ENCODE measurements at places on chromosomes 6 and 20.

DNA sequence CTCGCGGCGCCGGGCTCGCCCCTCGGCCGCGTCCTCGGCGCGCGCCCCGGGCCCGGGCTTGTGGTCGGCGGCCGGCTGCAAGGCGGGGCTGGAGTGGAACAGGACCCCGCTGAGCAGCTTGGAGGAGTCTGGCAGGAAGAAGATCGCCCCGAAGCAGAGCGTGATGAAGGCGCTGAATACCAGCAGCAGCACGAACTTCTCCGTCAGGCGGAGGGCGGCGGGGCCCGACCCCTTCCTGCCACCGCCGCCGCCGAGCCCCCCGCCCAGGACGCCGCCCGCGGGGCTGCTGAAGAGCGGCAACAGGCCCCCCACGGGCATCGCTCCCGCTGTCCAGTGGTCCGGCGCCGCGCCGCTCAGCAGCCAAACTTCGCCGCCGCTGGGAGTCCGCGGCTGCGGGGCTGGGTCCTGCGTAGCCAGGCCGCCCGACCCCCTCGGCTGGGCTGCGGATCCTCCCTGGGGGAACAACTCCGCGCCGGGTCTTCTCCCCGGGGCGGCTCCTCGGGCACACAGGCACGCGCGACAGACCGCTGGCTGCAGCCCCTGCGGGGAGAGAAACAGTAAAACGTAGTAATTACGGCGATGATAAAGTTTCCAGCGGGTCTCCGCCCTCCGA is 707 bp downstream of the MAN1A1 start:
- no peak for DNase-seq

DNA sequence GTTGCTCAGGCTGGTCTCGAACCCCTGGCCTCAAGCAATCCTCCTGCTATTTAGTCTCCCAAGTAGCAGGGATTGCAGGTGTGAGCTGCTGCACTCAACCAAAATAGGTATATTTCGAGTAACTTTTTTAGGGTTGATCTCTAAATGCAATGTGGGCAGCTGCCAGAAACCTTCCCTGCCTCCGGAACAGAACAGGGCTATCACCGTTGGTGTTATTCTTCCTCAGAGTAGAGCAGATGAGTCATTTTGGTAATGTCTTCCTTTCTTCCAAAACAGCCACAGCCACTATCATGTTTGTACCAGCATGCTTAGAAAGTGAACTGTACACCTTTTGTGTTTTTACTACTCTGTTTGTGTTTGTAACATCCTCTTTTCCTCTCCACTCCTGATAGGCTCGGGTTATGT is 44.1 kb downstream of the SNX9 start:
- DNase-seq = no peak

GRCh38 chr20:10111959-10112250 is 77.1 kb downstream of the ANKEF1 start:
- no peak for DNase-seq

GRCh38 chr20:24701027-24701426 is 231.6 kb downstream of the SYNDIG1 start:
- DNase-seq = no peak

GRCh38 chr6:115058414-115059211 is 715.8 kb upstream of the HS3ST5 start:
- DNase-seq = no peak

- no peak for DNase-seq
Observed at GRCh38 chr20:12199703-12200102, 282.0 kb downstream of the BTBD3 start.

GRCh38 chr6:120431841-120432240 is 902.4 kb downstream of the TBC1D32 start:
- no peak for DNase-seq

DNA sequence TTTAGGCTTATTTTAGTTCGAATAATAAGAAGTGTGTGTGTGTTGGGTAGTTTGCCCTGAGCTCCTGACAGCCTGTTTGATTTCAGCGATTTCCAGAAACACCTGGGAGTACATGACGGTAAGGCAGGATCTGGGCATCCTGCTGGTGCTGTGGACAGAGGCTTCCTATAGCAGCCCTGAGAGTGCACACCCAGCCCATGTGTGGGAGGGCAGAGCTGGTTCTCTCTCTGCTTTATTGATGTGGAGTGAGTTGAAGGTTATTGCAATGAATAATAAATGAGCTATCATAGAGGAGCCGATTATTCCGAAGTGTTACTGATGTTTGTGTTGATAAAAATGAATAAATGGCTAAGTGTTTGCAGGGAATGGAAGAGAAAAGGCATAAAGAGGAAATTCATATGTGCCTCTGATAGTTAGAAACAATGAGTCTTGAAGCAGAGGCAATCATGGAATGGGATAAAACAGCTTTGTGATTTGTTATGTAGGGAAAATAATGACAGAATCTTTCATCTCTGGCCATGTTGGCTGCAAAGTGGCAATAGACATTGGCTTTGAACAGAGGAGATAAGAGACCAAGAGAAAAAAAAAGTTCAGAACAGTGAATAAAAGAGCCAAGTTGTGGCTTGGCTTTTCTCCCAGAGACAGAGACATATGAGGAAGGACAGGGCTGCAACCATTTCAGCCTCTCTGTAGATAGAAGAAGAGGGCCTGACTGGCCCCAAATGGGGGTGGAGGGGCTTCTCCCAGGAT is 166.2 kb upstream of the CHD6 start:
- DNase-seq = no peak

DNA sequence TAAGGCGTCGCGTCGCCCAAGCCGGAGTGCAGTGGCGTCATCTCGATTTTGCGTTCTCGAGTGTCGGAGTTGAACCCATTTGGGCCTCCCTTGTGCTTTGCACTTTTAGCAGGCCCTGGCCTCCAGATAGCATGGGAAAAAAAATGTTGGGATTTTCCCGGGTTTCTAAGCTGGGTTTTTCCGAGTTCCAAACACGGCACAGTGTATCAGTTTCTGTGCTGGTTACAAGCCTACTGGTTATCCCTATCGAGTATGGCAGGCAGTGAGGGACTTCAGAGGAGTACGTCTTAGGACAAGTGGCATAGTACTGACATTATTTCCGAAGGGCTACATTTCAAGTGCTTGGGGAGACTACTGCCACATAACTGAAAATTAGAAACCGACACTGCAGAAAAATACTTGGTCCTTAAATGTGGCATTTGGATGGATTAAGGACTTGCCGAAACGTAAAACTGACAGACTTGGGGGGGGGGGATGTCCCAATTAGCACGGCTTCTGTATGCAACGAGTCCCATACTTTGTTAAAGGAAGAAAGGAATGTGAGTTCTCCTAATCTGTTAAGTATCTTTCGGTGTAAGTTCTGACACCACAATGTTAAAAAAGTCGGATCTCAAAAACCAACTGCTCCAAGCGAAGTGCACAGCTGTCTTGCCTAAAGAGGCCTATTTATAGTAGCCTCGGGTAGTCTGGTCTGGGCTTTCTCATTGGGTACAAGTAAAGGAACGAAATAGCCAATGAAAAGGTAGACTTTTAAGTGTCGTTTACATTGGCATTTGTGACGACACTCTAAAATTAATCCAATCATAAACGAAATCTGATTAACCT is 70.2 kb downstream of the HFE start:
- DNase-seq = no peak

GRCh38 chr20:19375395-19375794 is 163.0 kb downstream of the SLC24A3 start:
- no peak for DNase-seq

- DNase-seq = no peak
Observed at GRCh38 chr6:11198663-11199603, 33.5 kb downstream of the NEDD9 start.

- DNase-seq = no peak
Observed at GRCh38 chr6:133834472-133835170, 54.3 kb upstream of the TCF21 start.

DNA sequence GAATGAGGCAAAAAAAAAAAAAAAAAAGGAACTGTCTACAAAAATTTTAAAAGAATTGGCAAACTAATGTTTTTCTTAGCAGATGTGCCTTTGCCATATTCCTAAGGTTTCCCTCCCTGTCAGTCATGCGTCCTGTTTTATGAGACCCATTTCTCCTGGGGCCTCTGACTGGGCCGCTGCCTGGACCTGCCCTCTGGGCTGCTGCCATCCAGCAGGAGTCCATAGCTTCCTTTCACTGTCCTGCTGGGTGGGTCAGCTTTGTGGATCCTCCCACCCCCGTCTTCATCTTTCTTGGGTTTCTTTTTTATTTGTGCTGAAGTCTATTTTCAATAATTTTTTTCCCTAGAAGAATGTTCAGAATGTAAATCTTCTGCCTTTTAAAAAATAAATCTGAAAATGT is 110.8 kb upstream of the SCP2D1 start:
- DNase-seq = no peak
